Caki2 (cell line): ENCODE measurements at places on chromosomes 7 and 10.

DNA sequence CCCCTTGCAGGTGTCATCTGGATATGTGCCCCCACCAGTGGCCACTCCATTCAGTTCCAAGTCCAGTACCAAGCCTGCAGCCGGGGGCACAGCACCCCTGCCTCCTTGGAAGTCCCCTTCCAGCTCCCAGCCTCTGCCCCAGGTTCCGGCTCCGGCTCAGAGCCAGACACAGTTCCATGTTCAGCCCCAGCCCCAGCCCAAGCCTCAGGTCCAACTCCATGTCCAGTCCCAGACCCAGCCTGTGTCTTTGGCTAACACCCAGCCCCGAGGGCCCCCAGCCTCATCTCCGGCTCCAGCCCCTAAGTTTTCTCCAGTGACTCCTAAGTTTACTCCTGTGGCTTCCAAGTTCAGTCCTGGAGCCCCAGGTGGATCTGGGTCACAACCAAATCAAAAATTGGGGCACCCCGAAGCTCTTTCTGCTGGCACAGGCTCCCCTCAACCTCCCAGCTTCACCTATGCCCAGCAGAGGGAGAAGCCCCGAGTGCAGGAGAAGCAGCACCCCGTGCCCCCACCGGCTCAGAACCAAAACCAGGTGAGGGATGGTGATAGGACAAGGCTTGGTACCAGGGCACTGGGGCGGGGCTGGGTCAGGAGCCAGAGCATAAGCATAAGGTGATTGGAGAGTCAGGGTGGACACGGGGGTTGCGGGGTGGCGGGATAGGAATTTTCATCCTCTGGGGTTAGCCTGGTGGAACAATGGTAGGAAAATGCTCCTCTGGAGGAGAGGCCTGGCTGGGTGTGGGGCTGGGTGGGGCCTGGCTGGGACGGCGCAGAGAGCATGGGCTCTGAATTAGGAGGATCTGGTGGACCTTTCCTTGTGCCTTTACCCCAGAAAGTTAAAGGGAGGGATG is 1.9 kb downstream of the ZYX start:
- DNase-seq, result no peak

DNA sequence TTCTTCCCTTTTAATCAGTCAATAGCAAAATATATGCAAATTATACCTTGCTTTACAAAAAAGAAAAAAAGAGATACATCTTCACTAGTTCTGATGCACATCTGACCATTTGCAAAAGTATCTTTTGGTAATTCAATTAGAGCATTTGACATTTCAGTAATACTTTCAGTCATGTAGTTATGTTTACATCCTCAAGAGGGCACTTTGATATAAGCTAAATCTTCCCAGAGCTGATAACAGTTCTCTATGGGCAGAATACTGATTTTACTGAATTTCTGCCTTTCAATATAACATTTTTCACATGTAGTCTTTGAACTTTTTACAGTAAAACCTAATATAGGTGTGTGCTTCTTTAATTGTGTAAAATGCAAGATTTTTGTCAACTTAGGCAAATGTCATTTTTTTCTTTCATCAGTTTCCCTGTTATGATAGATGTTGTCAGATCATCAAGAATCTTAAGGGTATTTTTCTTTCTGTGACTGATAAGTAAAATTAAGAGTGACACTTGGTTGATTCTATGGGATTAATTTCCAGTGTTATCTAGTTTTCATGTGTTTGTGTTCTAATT is 703.5 kb upstream of the SEMA3D start:
- no peak for DNase-seq

DNA sequence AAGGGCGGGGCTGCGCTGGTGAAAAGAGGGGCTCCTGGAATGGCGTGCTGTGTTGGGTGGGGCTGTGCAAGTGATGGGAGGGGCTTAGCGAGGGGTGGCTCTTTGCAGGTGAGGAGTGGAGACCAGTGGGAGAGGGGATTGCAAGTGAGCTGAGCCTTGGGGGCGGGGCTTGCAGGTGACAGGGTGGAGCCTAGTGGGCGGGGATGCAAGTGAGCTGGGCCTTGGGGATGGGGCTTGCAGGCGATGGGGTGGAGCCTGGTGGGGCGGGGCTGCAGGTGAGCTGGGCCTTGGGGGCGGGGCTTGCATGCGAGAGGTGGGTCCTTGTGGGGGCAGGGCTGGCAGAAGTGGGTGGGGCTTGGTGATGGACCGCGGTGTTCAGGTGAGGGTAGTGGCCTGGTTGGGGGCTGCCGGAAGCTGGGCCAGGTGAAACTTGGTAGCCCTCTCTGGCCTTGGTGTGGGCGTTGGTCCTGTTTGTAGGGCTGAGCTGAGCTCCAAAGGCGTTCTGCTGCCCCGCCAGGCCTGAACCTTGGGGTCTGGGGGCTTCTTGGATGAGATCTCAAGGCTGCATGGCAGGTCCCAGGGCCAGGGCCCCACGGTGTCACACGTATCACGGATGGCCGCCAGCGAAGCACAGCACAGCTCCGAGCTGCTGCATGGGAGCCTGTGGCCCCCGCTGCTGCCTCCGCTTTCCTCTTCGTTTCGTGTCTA is 743 bp upstream of the PITRM1 start:
- peak; percentile 97 for DNase-seq

- no peak for DNase-seq
Measured at GRCh38 chr10:75658496-75658895, 227.1 kb downstream of the LRMDA start.

- peak; percentile 46 for DNase-seq
Measured at GRCh38 chr7:144019457-144019856, 19.3 kb downstream of the OR6B1 start.

- no peak for DNase-seq
Measured at GRCh38 chr10:77358656-77359055, 279.0 kb downstream of the KCNMA1 start.

GRCh38 chr10:28991333-28992270 is 297.3 kb upstream of the LYZL1 start:
- DNase-seq, result peak; percentile 82

- peak; percentile 35 for DNase-seq
Measured at GRCh38 chr7:45073786-45074527, 14.8 kb downstream of the NACAD start.

DNA sequence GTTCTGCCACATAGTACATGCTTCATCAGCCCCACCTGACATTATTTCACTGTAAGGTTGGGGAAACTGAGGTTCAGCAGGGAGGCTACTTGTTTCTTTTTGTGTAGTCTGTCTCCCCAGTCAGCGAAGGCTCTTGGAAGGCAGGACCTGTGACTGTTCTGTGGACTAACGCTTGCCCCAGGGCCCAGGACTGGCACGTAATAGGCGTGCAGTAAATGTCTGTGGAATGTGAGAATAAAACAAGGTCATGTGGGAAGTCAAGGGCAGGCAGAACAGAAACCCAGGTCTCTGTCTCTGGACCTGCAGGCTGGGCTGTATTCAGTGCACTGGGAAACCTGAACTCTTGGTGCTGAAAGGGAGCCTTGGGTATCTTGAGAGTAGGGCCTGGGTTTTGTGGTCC is 168.7 kb downstream of the RPS24 start:
- no peak for DNase-seq

- DNase-seq, result no peak
Measured at GRCh38 chr7:127885843-127886242, 145.4 kb downstream of the LRRC4 start.

GRCh38 chr10:130354573-130354954 is 218.4 kb downstream of the GLRX3 start:
- no peak for DNase-seq

DNA sequence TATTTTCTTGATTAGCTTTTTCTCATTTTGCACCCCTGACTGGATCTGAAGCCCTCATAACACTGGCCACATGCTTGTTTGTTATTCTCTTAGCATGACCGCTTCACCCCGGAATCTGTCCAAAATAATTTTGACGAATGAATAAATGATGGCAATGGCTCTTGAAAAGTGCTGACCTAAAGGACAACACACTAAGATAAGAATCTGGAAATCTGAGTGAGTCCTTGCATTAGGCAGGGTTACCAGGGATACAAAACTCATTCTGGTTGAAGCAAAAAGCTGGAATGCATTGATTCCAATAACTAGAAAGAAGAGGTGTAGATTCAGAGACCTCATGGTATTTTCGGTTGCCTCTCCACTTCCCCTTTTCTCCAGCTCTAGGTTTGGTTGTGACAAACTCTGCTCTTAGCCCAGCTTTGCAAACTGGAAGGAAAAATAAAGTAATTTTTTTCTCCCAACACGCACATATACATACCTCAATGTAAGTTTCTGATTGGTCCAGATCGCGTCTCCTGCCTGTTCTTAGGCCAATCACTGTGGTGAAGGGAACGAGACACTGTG is 157.4 kb downstream of the SKIDA1 start:
- peak; percentile 75 for DNase-seq

DNA sequence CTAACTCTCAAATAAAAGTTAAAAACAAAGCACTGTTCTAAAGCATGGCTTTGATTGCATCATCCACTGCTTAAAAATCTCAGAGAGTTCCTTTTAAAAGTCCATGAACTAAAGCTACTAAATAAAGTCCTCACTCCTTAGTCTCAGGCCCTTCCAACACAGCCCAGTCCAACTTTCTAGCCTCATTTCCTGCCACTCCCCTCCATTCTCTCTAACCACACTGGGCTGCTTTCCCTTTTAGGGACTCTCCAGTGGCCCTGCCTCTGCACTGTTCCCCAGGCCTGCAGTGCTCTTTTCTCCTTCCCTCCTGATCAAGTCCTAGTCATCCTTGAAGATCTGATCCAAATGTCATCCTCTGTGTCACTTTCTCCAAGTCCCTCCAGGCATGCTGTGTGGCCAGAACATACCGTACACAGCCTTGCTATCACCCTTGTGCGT is 56.9 kb upstream of the PPP1R3C start:
- no peak for DNase-seq

GRCh38 chr7:94422136-94422535 is 27.4 kb downstream of the COL1A2 start:
- no peak for DNase-seq

- no peak for DNase-seq
Measured at GRCh38 chr7:7524121-7524520, 11.6 kb downstream of the COL28A1 start.

GRCh38 chr10:98519841-98520240 is 73.1 kb upstream of the HPS1 start:
- DNase-seq, result no peak

GRCh38 chr7:158018098-158018762 is 569.4 kb downstream of the PTPRN2 start:
- no peak for DNase-seq

DNA sequence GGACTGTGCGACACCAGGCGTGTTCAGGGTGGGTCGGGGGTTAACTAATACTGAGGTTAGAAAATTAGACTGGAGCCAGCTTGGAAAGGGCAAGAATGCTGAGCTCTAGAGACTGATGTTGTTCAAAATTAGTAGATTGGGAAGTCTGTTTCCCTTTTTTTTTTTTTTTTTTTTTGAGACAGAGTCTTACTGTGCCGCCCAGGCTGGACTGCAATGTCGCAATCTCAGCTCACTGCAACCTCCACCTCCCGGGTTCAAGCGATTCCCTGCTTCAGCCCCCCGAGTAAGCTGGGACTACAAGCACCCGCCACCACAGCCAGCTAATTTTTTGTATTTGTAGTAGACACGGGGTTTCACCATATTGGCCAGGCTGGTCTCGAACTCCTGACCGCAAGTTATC is 2.7 kb upstream of the CPVL start:
- DNase-seq, result no peak

- no peak for DNase-seq
Measured at GRCh38 chr10:130039141-130039540, 71.5 kb downstream of the C10orf143 start.

DNA sequence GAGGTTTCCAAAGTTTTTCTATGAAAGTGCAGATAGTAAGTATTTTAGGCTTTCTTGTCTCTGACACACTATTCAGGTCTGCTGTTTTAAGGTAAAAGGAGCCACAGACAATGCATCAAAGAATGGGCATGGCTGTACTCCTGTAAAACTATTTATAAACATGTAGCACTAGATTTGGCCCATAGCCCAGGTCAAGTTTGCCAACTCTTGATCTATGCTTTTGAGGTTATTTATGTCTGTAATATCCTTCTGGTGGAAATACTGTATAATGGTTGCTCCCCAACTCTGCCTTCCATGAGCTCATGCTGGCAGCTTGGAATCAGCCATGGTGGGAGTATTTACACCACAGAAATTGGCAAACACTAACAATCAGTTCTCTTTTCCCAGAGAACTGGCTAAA is 244.6 kb downstream of the BUB3 start:
- DNase-seq, result no peak

DNA sequence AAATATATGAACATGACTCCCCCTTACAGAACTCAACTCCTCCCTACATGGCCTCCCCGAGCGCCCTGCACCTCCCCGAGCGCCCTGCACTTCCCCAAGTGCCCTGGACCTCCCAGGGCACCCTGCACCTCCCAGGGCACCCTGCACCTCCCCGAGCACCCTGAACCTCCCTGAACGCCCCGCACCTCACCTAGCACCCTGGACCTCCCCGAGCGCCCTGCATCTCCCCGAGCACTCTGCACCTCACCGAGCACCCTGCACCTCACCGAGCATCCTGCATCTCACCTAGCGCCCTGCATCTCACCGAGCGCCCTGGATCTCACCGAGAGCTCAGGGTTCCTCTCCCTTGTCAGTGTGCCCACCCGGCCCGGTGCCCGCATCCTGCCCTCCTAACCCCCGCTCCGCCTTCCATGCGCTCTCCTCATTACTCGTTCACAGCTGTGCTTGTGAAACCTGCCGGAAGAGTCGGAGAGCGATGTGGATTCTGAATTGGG is 134.3 kb downstream of the ACTR3B start:
- no peak for DNase-seq

- no peak for DNase-seq
Measured at GRCh38 chr10:118203461-118203860, 138.7 kb downstream of the FAM204A start.

- no peak for DNase-seq
Measured at GRCh38 chr7:51307651-51308210, 8.9 kb downstream of the COBL start.

- peak; percentile 86 for DNase-seq
Measured at GRCh38 chr10:4781955-4782354, 44.1 kb upstream of the AKR1E2 start.

DNA sequence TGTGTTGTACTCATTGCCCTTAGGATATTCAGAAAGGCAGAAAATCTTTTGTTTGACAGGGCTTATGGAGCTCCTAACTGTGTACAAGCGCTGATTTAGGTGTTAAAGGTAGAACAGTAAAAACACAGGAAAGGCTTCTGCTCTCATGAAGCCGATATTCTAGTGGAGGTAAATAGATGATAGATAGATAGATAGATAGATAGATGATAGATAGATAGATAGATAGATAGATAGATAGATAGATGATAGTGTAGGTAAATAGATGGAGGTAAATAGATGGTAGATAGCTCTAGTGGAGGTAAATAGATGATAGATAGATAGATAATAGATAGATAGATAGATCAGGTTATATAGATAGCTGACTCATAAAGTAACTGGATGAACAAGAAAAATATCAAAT is 39.4 kb upstream of the NPY start:
- DNase-seq, result no peak

DNA sequence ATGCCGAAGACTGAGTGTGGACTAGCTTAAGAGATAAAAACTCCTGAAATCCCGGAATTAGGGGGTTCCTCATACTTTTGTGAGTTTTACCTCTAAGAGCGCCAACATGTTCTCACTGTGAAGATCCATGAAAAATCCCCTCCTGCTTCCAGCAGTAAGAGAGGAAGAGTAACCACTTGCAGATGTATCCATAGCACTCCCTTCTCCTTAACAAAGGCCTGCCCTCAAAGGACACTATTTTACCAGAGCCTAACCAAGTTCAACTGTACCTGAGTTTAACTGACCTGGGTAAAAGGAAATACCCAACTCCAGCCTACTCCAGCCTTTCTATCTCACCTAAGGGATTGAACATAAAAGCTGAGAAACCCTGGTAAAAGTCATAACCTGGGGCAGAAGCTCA is 280.9 kb downstream of the POLR1F start:
- DNase-seq, result no peak

- DNase-seq, result no peak
Measured at GRCh38 chr10:19290770-19291169, 242.2 kb downstream of the MALRD1 start.

- DNase-seq, result no peak
Measured at GRCh38 chr7:155800741-155801267, 11.5 kb downstream of the SHH start.
